Activated naive CD4-positive, alpha-beta T cell (primary cell): ENCODE measurements at places on chromosomes 7 and 10.

- DNase-seq = peak; percentile 42
Measured at GRCh38 chr10:3068201-3068967, 1.0 kb downstream of the PFKP start.

DNA sequence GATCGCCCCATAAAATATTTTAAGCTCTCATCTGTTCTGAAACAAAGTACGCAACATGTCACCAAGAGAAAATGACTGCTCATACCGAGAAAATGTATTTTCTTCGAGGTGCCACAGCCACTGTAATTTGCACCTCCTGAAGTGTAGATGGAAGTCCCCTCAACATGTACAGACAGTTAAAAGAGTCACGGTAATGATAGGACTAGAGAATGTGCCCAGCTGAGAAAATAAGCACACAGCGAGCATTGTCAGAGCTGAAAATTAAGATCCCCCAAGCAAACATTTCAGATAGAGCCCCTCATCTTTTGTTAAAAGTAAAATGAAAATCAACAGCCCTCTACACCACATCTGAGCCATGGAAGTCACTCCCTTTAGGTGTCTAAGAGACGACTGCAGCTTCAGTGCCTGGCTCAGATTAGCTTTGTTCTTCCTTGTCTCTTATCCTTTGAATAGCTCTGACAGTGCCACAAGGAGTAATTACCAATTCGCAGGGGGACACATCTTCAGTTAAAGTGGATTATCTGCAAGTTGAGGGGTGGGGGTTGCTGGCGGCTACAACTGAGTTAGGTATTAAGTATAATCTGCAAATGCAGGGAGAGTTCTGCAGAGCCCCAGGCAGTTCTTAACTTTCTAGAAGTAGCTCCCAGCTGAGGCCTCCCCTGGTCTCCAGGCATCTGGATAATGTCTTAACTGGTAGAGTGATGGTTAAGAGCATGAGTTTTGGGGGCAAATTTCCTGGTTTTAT, 222.7 kb upstream of the C7orf33 start:
- no peak for DNase-seq

GRCh38 chr10:1488970-1489548, 248.3 kb downstream of the ADARB2 start:
- no peak for DNase-seq

DNA sequence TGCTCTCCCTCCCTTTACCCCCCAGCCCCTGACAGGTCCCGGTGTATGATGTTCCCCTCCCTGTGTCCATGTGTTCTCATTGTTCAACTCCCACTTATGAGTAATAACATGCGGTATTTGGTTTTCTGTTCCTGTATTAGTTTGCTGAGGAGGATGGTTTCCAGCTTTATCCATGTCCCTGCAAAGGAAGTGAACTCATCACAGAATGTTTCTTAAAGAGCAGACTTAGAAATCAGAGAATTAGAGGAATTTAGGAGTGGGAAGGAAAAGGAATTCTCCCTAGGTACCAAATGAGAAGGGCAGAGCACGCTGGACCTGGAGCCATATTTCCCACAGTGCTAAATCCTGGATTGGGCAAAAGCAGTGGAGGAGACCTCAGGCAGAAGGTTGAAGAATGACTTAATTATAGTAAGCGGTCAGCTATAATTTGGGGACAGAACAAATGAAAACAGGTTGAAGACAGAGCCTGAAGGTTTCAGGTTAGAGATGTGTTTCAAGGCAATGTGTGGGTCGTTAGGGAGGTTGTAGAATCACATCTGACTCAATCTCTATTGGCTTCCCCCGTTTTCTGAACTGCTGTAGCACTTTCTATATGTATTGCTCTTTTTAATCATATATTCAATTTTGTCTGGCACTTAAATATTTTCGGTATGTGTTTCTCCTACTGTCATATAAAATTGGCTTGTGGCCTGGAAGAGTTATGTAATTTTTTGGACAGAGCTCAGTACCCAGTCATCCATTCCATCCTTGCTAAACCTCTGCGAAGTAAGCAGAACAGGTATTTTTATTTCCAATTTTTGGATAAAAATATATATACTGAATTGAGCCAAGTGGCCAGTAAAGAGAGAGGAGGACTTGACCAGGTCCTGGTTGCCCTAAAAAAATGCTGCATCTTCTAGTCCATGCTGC, 210.5 kb upstream of the KLF6 start:
- DNase-seq = no peak

- no peak for DNase-seq
Measured at GRCh38 chr10:51934373-51934772, 235.0 kb upstream of the CSTF2T start.

DNA sequence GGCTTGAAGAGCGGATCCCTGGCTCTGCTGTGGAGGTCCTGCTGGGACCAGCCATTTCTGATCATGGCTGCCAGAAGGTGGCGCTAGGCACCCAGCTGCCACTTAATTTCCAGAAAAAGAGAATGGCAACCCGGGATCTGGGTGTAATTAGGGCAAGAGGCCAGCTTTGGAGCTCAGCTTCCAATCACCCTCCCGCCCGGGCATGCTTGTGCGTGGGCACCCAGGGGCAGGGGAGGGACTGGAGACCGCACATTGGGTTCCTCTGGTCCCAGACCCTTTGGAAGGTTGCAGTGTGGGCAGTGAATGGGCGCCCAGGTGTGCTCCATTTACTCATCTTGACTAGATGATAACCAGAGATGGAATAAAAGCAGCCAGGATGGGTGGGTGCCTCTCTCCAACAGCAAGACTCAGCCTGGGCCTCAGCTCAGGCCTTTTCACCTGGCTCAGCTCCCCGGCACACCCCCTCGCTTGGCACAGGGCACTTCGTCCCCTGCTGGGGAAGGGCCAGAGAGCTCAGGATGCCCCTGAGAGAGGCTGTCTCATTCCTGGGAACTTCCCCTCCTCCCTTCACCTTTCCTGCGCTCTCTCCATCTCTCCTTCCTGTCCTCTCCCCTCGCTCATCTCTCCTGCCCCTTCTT, 14.7 kb downstream of the FAM241B start:
- no peak for DNase-seq

DNA sequence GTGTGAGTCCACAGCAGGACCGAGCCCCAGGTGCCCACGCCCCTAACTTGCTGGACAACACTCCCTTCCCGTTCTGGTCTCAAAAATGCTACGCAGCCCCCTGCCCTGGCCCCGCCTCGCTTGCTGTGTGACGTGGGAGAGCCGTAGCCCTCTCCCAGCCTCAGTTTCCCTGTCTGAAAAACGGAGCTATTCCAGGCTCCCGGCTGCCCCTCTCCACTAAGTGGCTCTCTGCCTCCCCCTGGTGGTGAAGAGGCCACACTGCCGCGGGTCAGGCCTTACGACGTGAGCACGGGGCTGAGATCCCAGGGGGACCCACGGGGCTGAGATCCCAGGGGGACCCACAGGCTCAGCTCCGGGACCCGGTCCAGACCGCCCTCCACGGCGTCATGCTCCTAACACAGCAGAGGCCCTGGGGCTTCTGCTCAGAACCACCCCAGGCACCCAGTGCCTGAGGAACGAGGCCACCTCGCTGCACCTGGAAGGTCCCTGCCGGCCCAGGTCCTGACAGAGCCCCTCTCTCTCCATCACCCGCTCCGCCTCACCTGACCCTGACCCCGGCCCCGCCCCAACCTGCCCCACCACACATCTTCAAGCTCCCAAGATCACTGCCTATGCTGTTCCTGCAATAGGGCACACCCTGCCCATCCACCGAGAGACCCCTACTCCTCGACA, 26.7 kb downstream of the MICALL2 start:
- DNase-seq = peak; percentile 85

GRCh38 chr7:46811529-46811928, 770.4 kb downstream of the TNS3 start:
- DNase-seq = no peak

GRCh38 chr10:8437896-8438295, 383.4 kb downstream of the GATA3 start:
- no peak for DNase-seq

GRCh38 chr10:102413053-102413705, 5.4 kb downstream of the PSD start:
- no peak for DNase-seq

DNA sequence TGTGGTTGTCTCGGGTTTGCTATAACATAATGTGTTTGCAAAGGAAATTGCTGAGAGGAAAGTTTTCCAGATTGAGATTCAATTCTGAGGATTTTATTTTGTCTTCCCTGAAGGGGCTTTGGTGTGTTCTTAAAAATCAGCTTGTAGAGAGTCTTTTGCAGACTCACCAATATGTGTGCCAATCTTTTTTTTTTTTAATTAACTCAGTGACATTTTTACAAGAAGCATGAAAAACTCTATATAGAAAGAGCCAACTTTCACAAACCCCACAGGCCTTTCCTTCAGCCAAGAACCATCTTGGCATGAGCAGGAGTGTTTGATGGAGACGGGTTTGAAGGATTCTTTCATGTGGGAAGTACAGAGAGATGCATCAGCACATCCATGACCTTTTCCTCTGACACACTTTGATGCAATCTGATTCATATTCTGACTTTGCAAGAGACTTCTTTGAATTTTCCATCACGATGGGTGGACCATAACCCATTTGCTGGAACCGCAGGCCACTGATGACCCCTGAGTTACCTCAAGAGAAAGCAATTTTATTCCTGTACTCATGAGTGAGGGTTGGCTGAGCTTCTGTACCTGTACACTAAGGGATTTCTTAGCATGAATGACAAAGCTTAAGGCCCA, 892.6 kb downstream of the XPNPEP1 start:
- DNase-seq = no peak

DNA sequence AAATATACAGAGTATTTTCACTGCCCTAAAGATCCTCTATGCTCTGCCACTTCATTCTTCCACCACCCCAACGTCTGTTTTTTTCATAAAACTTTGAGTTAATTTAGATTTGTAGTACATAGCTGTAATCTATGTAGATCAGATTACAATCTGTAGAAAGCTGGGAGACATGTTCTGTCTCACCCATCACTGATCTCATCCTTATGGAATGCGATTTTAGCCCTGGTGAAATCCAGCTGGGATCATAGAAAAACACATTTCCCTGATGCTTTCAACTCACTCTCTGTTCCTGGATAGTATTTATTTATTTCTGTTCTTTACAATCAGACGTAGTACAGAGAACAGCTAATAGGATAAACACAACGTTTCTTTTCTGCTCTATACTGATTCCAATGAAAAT, 521.0 kb downstream of the KIF20B start:
- DNase-seq = no peak

- no peak for DNase-seq
Measured at GRCh38 chr10:5833814-5834213, 20.6 kb upstream of the GDI2 start.

DNA sequence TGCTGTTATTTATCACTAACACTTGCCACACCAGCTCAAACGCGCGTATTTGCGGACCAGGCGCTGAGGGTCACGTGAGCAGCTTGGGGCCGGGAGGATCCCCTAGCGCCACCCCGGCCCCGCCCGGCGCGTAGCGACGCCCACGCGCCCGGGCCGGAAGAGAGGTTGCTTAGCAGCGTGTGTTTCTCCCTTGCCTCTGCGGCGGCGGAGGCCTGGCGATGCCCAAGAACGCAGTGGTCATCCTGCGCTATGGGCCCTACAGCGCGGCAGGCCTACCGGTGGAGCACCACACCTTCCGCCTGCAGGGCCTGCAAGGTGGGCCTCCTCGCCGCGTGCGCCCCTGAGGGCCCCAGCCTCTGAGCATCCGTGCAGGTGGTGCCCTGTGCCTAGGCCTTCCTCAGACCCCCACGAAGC, at the start of gene C10orf53:
Gene C10orf53 (plus strand): TSS at position 172 of the 414 bp plus-strand sequence. CDS start 47 bp downstream, at position 219.
- DNase-seq = no peak

- no peak for DNase-seq
Measured at GRCh38 chr10:21078410-21079329, 181.6 kb upstream of the NEBL start.

DNA sequence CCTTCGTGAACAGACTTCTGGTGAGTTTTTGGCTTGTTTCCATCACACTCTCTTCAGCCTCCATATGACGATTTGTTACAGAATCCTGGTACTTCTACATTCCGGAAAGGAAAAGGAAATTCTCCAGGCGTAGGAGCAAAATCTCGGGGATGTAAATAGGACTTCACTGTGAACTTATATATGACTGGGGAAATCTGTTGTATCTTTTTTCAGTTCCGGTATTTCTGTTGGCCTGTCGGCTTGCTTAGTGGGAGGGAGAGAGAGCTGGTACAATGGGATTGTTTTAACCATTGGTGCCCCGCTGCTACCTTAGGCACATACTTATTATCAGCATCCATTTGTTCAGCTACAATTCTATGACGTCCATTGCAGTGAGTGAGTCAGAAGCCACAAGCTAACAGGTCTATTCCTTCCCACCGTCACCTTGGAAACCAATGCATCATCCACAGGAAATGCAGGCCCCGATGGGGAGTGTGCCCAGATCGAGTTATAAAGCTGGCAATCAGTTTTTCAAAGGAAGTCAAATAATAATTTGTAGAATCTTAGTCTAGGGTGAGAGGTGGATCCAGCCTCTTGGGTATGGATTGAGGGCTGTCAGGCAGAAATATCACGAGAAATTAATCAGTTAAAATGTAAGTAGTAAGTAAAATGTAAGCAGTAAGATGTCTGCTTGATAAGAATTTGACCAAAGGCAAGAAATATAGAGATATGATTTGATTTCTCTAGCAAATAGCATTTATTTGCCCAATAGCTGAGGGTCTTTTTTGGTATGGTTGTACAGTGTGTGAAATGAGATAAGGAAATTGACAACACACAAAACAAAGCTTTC, 92.0 kb upstream of the MKLN1 start:
- DNase-seq = peak; percentile 5

DNA sequence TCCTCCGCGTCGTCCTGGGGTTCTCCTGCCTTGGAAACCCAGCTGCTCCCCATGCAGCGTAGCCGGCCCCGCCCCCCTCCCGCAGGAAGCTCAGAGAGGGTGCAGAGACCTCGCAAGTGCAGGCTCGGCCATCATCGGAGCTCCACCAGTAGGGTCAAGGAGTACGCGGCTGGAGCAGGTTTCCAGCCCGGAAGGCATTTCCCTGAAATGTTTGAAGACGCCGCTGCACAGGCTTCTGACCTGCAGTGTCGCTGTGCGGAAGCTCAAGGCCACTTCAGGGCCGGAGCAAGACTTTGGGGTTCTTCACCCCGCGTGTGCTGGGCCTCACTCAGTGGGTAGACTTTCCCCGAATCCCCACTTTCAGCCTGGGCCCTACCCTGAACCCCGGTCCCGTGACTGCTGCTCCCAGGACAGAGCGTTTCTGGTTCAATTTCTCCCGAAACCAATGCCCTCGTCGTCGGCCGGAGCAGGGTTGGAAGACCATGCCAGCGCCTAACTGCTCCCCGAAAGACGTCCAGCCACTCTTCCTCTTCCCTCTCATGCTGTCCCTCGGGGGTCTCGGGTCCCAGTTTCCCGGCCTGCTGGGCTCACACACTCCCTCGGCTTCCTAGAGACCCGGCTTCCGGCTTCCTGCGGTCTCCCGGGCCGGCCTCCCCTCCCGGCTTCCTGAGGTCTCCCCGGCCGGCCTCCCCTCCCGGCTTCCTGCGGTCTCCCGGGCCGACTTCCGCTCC, 52.1 kb downstream of the INSIG1 start:
- no peak for DNase-seq

DNA sequence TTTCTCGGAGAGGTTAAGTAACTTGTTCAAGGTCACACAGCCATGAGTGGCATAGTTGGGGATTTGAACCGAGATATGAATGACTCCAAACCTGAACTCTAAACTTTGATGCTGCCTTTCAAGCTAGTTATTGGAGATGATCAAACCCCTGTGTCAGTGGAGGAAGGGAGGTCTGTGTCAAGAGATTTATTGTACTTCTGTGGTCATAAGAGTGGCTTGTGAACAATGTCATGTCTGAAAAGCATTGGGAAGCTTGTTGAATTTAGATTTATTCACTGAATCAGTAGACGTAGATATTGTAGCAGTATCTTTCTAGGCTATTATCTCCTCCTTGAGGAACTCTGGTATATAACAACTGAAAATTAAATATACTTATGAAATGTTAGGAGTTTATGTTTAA, 27.3 kb downstream of the SNX10 start:
- no peak for DNase-seq
